Esophagus squamous epithelium (tissue), 5 donors: ENCODE measurements at places on chromosomes 1 and 21.

DNA sequence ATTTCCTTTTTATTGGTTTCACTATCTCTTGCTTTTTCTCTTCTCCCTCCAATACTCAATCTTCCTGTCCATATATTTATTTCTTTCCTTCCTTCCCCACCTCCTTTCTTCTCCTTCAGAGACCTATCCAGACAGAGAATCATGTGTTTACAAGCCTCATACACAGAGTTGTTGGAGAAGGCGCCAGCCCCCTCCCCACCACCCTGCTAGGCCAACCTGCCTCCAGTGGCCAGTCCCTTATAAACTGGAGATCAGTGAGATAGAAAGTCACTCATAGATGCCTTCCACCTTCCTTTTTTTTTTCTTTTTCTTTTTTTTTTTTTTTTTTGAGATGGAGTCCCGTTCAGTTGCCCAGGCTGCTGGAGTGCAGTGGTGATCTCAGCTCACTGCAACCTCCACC lies 53.3 kb downstream of the CD247 start:
- DNase-seq: no peak

GRCh38 chr1:50968821-50969610 lies 1.0 kb upstream of the CDKN2C start:
- no peak for DNase-seq

DNA sequence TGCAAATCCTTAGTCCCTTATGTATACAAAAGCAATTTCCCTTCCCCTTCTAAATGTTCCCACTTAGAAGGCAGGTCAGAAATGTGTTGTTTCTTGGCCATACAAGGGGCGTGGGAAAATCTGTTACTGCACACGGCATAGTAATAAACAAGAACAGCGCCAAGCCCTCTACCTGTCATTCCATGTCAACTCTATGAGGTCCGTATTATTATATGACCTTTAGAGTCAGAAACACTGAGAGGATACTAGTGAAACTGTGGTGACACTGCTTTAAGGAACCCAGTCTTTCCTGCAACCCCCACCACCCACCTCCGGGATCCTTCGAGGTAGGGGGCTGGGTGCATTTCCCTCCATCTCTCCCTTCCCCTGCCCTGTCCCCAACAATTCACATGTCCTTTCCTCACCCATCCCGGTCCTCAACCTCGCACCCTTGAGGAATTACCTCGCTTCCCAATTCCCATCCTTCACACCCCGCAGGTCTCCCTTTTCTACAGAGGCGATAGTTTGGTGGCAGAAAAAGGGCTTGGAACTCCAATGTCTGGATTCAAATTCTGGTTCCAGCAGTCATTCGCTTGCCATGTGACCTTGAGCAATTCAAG lies 647 bp downstream of the SDHB start:
- DNase-seq: no peak

- peak; percentile 59 for DNase-seq
Measured at GRCh38 chr1:26289158-26290059, 9.5 kb downstream of the SH3BGRL3 start.

- no peak for DNase-seq
Measured at GRCh38 chr1:28273216-28273860, 14.0 kb downstream of the SESN2 start.

DNA sequence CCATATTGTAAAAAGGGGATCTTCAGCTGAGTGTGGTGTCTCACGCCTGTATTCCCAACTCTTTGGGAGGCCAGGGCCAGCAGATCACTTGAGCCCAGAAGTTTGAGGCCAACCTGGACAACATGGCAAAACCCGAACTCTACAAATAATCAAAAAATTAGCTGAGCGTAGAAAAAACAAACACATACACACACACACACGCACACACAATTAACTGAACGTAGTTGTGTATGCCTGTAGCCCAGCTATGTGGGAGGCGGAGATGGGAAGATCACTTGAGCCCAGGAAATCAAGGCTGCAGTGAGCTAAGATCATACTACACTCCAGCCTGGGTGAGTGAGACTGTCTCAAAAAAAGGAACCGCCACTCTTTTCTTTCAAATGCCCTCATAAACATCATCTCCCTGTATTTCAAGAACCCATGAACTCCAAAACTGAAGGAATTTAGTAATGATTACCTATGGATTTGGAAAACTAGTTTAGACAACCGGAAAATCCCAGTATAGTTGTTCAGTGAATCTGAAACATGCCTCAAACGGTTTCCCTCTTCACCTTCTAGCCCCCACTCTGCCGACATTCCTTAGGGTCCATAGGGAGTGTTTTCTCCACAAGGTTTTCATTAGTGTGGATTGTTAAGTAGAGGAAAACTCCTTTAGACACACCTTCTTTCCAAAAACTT lies 4.5 kb downstream of the TXNIP start:
- DNase-seq: no peak

GRCh38 chr1:16235944-16236510 lies 956 bp downstream of the CPLANE2 start:
- no peak for DNase-seq

DNA sequence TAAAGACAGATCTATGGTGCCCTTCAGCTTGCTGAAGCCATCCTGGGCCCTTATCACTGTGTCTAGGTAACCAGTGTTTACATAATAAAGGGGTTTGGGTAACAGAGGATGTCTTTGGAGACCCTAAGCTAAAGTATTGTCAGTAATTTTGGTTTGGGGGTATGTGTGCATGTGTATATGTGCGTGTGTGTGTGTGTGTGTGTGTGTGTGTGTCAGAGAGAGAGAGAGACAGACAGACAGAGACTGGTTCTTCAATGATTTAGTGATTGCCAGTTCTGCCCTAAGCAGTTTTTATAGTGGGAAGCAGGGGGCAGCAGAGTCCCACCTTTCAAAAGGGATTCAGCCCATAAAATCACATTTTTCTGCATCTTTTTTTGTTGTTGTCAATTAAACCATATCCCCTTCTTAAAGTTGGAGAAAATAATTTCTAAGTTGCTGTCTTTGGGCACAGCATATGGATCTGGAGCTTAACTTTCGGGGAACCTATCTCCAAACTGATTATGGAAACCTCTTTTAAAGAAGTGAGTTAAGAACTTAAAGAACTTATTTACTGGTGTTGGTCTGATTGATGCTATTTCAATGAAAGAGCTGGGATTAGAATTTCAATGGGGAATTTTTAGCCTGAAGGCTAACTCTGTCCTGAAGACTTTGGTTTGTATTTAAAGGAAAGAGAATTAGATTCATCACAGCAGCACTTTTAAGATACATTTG lies 51.1 kb downstream of the ZNF326 start:
- no peak for DNase-seq

- DNase-seq: no peak
Measured at GRCh38 chr1:89563957-89564604, 39.5 kb downstream of the LRRC8B start.

GRCh38 chr1:58773406-58773840 lies 10.4 kb downstream of the JUN start:
- DNase-seq: no peak

DNA sequence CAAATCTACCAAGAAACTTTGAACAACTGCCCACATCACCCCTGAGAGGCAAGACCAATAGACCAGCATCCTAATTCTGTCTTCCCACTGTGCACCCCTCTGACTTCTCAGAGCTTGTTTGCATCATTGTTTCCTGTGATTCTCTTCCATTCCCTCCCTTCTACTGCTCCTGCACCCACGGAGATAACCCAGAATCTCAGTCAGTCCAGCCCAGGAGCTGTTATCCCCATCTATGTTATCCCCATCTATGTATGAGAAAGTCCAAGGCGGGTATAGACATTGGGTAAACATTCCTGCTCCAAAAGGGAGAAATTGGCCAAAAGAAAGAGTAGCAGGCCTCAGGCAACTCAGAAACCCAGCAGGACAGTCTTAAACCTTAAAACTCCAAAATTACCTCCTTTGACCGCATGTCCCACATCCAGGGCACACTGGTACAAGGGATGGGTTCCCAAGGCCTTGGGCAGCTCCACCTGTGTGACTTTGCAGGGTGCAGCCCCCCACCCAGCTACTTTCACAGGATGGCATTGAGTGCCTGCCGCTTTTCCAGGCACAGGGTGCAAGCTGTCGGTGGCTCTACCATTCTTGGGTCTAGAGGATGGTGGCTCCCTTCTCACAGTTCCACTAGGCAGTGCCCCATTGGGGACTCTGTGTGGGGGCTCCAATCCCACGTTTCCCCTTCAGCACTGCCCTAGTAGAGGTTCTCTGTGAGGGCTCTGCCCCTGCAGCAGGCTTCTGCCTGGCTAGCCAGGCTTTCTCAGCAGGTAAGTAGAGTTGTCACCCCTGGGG lies 414.8 kb downstream of the NPHP4 start:
- DNase-seq: no peak

- no peak for DNase-seq
Measured at GRCh38 chr1:164780863-164781262, 221.9 kb downstream of the PBX1 start.

DNA sequence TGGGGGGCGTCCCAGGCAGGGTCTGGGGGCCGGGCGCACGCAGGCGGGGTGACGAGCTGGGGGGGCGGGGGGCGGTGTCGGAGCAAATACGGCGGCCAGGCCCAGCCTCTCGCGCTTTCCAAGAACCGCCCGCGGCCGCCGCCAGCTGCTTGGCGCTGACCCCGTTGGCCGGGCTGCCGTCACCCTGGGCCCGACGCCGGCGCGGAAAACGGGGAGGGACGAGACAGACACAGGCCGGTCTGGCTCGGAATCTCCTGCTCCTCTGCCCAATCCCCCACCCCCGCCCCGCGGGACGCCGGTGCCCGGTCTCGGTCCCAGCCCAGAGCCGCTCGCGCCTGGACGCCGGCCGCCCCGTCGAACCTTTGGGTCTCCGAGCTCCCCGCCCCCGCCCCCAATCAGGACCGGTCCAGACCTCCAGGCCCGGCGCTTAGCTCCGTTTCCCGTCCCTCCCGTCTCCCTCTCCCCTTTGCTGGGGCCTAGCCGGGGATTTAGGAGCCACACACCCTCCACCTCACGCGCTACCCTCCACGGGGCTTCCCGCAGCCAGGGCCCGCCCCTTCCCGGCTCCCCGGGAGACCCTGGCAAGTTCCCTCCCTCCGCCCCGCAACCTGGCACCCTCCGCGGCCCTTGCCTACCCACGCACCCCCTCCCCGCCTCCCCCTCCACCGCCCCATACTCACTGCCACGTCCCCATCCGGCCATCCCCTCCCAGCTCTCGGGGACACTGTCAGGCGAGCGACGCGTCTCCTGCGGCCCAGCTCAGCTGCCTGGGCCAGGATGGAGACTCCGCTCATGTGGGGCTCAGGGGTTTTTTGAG lies 800 bp upstream of the MMP23B start:
- no peak for DNase-seq

- DNase-seq: no peak
Measured at GRCh38 chr1:15153842-15154479, 414 bp downstream of the TMEM51 start.

- DNase-seq: no peak
Measured at GRCh38 chr1:56057466-56058405, 521.6 kb downstream of the PLPP3 start.

- DNase-seq: no peak
Measured at GRCh38 chr1:11286735-11287410, 13.9 kb downstream of the UBIAD1 start.

DNA sequence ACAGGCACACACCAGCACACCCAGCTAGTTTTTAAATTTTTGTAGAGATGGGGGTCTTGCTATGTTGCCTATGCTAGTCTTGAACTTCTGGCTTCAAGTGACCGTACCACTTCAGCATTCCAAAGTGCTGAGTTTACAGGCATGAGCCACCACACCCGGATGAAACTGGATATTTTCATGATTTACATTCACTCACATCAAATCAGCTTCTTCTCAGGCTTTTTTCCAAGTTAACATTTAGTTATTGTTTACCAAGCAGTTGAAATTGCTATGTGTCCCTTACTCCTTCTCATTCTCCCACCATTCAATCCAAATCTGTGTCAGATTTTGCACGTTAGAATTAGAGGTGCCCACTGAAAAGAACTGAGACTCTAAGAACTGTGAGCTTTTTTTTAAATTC lies 18.4 kb downstream of the RIT1 start:
- DNase-seq: no peak

DNA sequence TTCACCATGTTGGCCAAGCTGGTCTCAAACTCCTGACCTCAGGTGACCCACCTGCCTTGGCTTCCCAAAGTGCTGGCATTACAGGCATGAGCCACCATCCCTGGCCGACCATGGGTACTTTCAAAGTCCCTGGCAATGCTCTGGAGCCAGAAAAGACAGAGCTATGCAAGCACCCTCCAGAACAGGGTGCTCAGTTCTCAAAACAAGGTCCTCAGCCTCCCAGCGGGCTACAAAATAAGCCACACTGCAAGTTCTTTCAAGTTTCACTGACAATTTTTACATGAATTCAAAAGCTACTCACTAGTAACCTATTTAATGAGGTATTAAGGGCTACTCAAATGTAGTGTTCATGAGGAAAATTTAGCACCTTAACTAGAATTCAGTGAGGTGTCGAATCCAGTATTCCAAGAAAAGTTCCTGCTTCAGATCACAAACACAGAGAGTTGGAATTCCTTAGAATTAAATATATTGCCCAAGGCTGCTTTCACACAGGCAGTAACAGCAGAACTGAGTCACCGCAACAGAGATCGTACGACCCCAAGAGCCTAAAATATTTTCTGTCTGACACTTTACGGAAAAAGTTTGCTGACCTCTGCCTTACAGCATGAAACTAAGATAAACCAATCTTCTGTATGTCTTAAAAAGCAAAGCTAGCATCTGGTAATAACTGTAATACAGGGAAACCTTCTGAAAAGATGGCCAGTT lies 60.7 kb downstream of the HSF2BP start:
- DNase-seq: no peak

GRCh38 chr1:8943498-8944405 lies 1.9 kb upstream of the CA6 start:
- no peak for DNase-seq

DNA sequence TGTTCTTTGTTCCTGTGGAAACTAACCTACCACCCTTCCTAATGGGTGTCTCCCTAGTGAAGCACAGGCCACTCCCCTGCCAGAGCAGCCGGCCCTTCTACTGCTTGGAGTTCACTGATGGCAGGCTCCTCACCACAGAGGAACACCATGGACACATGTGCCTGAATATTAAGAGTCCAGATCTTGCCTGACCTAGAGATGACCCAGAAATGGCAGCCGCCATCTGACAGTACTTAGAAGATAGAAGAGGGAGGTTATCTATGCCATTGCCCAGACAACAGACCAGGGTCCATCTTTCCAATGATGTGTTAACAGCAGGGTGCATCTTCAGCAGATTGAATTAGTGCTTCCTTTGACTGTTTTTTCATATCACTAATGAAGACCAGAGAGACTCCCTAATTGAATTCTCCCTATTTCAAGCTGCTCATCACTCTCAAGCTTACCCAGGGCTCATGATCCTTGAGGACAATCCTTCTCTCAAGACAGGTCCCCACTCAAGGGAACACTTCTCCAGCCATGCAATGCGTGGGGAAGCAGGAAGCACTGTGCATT lies 59.8 kb downstream of the PLEKHA6 start:
- no peak for DNase-seq

DNA sequence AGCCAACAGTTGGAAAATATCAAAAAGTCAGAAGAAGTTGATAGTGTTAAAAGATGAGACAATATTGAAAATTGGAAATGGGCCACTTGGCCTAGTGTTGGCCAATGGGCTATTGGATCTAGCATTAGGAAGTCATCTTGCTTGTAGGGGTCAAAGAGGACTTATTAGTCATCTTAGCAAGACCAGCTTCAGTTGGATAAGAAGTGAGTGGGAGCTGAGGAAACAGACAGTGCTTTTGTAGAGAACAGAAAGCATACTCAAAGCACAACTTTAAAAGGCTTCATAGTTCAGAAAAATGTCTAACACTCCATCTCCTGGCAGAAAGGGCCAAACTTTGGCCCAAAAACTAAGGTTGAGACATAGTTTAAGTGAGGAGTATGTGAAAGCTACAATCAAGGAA lies 139.9 kb upstream of the PKN2 start:
- no peak for DNase-seq

- DNase-seq: no peak
Measured at GRCh38 chr1:44617703-44618029, 56.6 kb downstream of the TMEM53 start.

GRCh38 chr1:109247401-109248365 lies 1.7 kb upstream of the CELSR2 start:
- DNase-seq: no peak
